GM23248 (cell line): ENCODE measurements at places on chromosomes 11 and 22. TPM values are rescaled to one million over a fixed set of nuclear protein-coding genes. Genes with fewer than 3 reads are reported as not detected.

DNA sequence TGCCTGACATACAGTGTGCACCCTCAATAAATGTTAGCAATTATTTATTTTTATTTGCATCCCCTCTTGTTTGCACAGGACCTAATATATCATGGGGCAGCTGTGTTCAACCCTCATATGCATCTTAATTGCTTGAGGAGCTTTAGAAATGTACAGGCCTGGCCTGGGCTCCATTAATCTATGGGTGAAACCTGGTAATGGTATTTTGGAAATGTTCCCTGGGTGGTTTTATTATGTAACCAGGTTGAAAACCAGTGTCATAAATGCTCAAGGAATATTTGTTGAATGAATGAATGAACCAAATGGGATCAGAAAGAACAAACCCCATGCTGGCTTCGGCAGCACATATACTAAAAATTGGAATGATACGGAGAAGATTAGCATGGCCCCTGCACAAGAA lies 84.0 kb upstream of the PICALM start:
- no peak overlapping the region for H3K4me3 ChIP-seq
- peak; percentile 34 for DNase-seq
- H3K27me3 ChIP-seq, result no peaks in the 10 kb centered on the region

The ANO1 gene
- total RNA-seq, result 0.97 TPM in 1 of 2 replicates, not detected in the other

- H3K36me3 ChIP-seq, result no peaks in the 10 kb centered on the region
- H3K27ac ChIP-seq, result no peak overlapping the region
- no peak overlapping the region for H3K4me3 ChIP-seq
- H3K4me1 ChIP-seq, result no peaks in the 10 kb centered on the region
These were observed 92.4 kb upstream of the TMEM45B start for GRCh38 chr11:129723146-129723760.

The UBQLNL gene
- total RNA-seq, result 0.32 TPM in 1 of 2 replicates, not detected in the other

The PGR gene
- not detected in 2 replicates for total RNA-seq

DNA sequence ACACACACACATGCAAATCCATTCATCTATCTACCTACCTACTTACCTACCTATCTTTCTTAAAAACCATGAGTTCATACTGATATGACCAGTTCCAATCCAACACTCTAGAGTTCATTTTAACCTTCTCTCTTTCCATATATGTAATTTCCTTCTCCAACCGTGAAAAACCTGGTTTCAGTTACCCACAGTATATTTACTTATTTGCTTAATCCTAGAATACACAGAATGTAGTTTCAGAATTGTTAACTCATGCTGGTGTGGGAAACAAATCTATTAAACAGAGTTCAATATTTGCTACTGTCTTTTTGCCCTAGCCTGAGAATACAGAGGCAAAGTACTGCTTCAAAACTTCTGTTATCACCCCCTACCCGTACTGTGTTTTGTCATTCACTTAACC lies 101.3 kb downstream of the RRM1 start:
- H3K36me3 ChIP-seq, result no peaks in the 10 kb centered on the region
- no peaks in the 10 kb centered on the region for H3K4me1 ChIP-seq
- H3K27ac ChIP-seq, result no peak overlapping the region
- peaks cover 9% of the 10 kb centered on the region; the same call in 1 of the 2 replicates for H3K27me3 ChIP-seq
- DNase-seq, result no peak

The UPK3A gene
- not detected in 2 replicates for total RNA-seq

- no peaks in the 10 kb centered on the region; the same call in 1 of the 2 replicates for H3K4me1 ChIP-seq
- H3K27me3 ChIP-seq, result no peaks in the 10 kb centered on the region
- H3K36me3 ChIP-seq, result no peaks in the 10 kb centered on the region
- H3K27ac ChIP-seq, result no peak overlapping the region
- peak; percentile 72 for DNase-seq
- H3K4me3 ChIP-seq, result no peak overlapping the region
These were observed 409.6 kb downstream of the GUCY1A2 start for GRCh38 chr11:106608677-106609076.

- H3K27ac ChIP-seq, result peak overlapping the region; percentile 90
- peaks cover 24% of the 10 kb centered on the region for H3K4me1 ChIP-seq
- peak; percentile 51 for DNase-seq
- H3K36me3 ChIP-seq, result no peaks in the 10 kb centered on the region; the same call in 1 of the 2 replicates
- no peaks in the 10 kb centered on the region for H3K27me3 ChIP-seq
- H3K4me3 ChIP-seq, result no peak overlapping the region
These were observed 9.6 kb downstream of the FAM118A start for GRCh38 chr22:45319324-45319685.

GRCh38 chr11:64801158-64801464 lies 1.9 kb downstream of the MAP4K2 start:
- no peaks in the 10 kb centered on the region for H3K36me3 ChIP-seq
- H3K4me3 ChIP-seq, result no peak overlapping the region
- H3K27me3 ChIP-seq, result no peaks in the 10 kb centered on the region
- no peak overlapping the region for H3K27ac ChIP-seq
- no peak for DNase-seq

DNA sequence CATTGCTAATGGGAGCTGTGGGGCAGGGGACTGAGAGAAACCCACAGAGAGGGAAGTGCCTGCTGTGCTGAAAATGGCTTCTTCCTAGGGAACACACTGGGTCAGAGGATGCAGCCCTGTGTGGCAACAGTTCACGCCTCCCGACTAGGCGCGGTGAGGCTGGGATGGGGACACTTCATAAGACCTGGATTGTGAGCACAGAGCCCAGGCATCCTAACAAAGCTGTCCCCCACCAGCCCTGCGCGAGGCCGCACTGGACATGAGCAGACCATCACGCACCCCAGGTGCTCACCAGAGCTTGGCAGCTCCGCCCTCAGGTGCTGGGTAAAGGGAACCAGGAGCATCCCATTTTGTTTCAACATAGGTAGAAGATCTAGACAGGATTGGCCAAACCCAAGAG lies 1.8 kb upstream of the KRTAP5-4 start:
- no peak overlapping the region for H3K27ac ChIP-seq
- H3K27me3 ChIP-seq, result peaks cover 61% of the 10 kb centered on the region
- H3K4me1 ChIP-seq, result no peaks in the 10 kb centered on the region
- H3K4me3 ChIP-seq, result no peak overlapping the region
- H3K36me3 ChIP-seq, result no peaks in the 10 kb centered on the region

The GNG3 gene
- total RNA-seq, result not detected in 2 replicates
